ENCODE measurements at places on chromosomes 13 and 19. TPM values are rescaled to one million over a fixed set of nuclear protein-coding genes. Genes with fewer than 3 reads are reported as not detected.

DNA sequence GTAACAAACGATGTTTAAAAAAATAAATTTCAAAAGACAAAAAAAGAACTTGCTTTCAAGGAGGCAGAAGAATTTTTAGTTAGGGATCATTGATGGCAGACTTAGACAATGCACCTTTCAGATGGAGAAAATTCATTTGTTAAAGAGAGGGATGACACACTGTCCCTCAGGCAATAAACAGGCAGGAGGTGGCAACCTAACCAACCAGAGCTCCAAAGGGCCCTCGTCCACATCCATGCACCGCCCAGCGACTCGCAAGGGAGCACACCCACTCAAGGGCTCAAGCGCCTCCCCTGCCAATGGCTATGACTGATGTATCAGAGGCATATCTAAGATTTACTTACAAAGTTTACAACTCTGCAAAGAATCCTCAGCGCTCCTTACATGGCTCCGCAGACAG is 81.9 kb downstream of the TUBGCP3 start:
- no peak overlapping the region for H3K4me3 ChIP-seq
- H3K27me3 ChIP-seq = no peaks in the 10 kb centered on the region
- H3K36me3 ChIP-seq = peaks cover 4% of the 10 kb centered on the region
- DNase-seq = no peak
- no peak overlapping the region for H3K27ac ChIP-seq
- H3K4me1 ChIP-seq = no peaks in the 10 kb centered on the region

DNA sequence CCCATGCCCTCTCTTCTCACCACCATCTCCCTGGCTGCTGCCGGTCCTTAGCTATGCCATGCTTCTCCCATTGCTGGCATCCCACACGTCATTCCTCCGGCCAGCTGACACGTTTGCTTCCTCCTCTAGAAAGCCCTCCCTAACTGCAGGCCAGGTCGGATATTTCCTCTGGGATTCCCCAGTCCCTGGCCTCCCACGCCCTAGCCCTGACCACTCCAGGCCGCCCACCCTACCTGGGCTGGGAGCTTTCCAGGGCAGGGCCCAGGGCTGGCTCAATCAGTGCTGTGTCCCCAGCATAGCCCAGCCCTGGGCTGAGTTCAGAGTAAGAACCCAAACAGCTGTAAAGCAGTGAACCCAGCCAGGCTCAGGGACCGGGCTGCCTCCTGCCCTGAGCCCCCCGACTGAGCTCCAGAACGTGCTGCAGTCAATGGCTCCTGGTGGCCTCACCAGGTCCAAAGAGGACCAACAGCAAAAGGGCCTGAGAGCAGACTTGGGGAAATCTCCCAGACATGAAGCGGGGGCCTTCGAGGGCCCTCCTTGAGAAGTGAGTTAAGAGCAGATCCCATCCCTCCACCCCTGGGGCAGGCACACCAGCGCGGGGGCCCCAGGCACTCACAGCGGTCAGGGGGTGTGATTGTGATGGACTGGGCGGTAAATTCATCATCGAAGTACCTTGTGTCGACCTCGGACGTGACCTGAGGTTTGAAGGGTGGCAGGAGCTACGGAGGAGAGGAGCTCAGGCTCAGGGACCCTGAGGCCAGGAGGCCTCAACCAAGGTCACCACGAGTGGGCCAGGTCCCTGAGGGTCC is 8.1 kb upstream of the CCNP start:
- no peak overlapping the region for H3K27ac ChIP-seq
- no peak overlapping the region for H3K4me3 ChIP-seq
- no peak for DNase-seq
- H3K4me1 ChIP-seq = peaks cover 19% of the 10 kb centered on the region
- H3K27me3 ChIP-seq = no peaks in the 10 kb centered on the region
- H3K36me3 ChIP-seq = peaks cover 74% of the 10 kb centered on the region

DNA sequence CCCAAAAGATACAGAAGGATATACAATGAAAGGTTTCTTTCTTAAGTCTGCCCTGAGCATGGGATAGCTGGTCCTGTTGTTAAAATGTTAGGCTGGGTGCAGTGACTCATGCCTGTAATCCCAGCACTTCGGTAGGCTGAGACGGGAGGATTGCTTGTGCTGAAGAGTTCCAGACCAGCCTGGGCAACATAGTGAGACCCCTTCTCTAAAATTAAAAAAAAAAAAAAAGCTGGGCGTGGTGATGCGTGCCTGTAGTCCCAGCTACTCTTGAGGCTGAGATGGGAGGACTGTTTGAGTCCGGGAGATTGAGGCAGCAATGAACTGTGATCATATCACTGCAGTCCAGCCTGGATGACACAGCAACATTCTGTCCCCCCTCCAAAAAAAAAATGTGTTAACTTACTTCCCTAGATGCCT is 52.5 kb upstream of the SHKBP1 start:
- H3K27me3 ChIP-seq = peaks cover 15% of the 10 kb centered on the region
- H3K27ac ChIP-seq = no peak overlapping the region
- no peak for DNase-seq
- no peaks in the 10 kb centered on the region for H3K4me1 ChIP-seq

- no peaks in the 10 kb centered on the region for H3K4me1 ChIP-seq
- DNase-seq = no peak
- H3K4me3 ChIP-seq = no peak overlapping the region
- no peaks in the 10 kb centered on the region for H3K36me3 ChIP-seq
These were observed 18.5 kb upstream of the FAM216B start for GRCh38 chr13:42762917-42763316.

Gene ZNF524
- 63.5 TPM for polyA plus RNA-seq

Gene DKKL1
- polyA plus RNA-seq = 0.66 TPM

Gene LHFPL6
- polyA plus RNA-seq = 1.6 TPM

Gene SPINT2
- polyA plus RNA-seq = 434 TPM

Measured in small intestine (tissue), 16 donors.